ENCODE measurements at places on chromosomes 4 and X.

DNA sequence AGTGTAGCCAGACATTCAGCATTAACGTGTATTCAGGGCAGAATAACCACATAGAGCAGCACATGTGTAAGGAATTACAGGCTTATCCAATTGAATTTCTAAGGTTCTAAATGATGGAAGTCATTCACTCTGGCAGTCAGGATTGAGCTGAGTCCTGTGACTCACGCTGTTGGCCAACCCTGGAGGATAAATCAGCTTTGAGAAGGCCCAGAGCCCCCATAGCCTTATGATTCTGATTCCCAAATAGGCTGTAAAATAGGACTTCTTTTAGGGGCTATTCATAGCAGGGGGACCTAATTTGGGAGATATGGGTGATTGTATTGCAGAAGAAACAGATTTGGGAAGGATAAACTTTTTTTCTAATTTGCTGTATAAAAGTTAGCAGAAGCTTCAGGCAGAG lies 8.1 kb upstream of the HPF1 start:
- peak; percentile 28 for DNase-seq

DNA sequence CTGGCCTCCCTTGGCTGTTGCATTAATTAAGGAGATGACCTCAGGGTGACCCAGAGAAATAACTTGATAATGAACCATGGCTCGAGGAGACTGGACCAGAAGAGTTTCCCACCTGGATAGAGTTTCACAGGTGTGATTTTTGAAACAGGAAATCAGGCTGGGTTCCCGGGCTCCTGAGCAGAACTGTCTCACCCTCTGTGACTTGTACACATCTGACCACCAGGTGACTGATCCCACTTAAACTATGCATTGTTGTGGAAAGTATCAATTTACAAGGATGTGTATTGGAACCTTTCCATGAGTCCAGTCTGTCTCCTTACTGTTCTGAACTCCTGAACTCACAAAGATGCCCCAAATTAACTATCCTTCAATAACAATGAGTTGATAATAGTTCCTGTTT lies 220.3 kb downstream of the PTTG2 start:
- no peak for DNase-seq

DNA sequence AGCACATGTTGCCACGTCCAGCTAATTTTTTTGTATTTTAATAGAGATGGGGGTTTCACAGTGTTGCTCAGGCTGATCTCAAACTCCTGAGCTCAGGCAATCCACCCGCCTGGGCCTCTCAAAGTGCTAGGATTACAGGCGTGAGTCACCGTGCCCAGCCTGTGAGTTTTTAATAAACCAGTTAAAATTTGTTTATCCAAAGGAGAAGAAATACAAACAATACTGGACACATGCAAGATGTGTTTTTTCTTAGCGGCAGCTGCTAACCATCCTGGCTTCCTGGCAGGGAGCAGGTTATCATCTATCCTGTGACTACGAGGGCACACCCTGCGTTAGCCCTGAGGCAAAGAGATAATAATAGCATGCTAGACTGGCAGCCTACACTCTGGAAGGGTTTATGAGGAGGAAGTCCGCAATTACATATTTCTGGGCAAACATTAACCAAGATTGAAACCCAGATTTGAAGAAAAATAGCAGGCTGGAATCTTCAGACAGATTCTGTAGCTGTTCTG lies 191.4 kb downstream of the SPRY1 start:
- peak; percentile 85 for DNase-seq

- DNase-seq, result no peak
These were observed 248.8 kb downstream of the PCDH7 start for GRCh38 chr4:30968926-30969325.

DNA sequence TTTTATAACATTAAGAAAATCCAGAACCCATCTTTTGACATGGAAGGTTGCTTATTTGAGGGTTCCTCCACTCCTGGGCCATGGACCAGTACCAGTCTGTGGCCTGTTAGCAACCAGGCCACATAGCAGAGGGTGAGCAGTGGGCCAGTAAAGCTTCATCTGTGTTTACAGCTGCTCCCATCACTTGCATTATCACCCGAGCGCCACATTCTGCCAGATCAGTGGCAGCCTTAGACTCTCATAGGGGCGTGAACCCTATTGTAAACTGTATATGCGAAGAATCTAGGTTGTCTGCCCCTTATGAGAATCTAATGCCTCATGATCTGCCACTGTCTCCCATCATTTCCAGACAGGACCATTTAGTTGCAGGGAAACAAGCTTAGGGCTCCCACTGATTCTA lies 58.6 kb downstream of the NDST4 start:
- DNase-seq, result no peak

GRCh38 chr4:36256398-36256891 lies 12.1 kb upstream of the ARAP2 start:
- DNase-seq, result no peak

DNA sequence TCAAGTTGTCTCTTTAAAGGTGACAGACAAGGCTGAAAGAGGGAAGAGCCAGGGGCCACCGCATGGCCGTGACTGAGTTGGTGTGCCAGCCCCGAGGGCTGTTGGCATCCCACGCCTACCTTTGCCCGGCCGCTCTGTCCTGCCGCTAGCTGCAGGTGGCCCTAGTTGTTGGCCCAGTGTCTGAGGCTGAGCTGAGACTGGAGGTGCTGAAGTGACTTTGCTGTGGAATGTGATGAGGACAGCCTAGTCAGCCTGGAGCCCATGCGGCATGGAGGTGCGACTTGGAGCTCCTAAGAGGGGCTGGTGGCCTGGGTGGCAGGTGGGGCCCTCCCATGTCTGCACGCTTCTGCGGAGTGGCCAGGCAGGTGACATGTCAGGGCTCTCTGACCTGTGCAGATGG lies 6.6 kb downstream of the TADA2B start:
- no peak for DNase-seq

GRCh38 chrX:153494541-153495361 lies at the start of gene BGN:
TSS of gene BGN (plus strand) at chrX:153494980. CDS start at chrX:153504632, 9,652 bp downstream.
- DNase-seq, result peak; percentile 65

All from EL (cell line).